ENCODE measurements at places on chromosomes 5 and 9. TPM values are rescaled to one million over a fixed set of nuclear protein-coding genes. Genes with fewer than 3 reads are reported as not detected.

CD72 gene
- 2.6 TPM for polyA plus RNA-seq

PCDHGB2 gene
- 3.5 TPM for polyA plus RNA-seq

VCAN gene
- 331 TPM for polyA plus RNA-seq

MZB1 gene
- polyA plus RNA-seq, result 0.39 TPM

SLC46A2 gene
- polyA plus RNA-seq, result 0.10 TPM

KCNV2 gene
- not detected for polyA plus RNA-seq

PCDHA9 gene
- polyA plus RNA-seq, result 0.06 TPM

ANKRD18B gene
- polyA plus RNA-seq, result 1.3 TPM

RLN2 gene
- 4.3 TPM for polyA plus RNA-seq

PCDHGB4 gene
- polyA plus RNA-seq, result 5.9 TPM

ADCY2 gene
- polyA plus RNA-seq, result 7.7 TPM

ADAMTSL2 gene
- polyA plus RNA-seq, result 38.7 TPM

NANS gene
- polyA plus RNA-seq, result 39.9 TPM

PCDHA12 gene
- 0.04 TPM for polyA plus RNA-seq

DND1 gene
- 0.37 TPM for polyA plus RNA-seq

MLANA gene
- polyA plus RNA-seq, result 0.99 TPM

ADAMTS13 gene
- 14.0 TPM for polyA plus RNA-seq

TRIP13 gene
- polyA plus RNA-seq, result 11.2 TPM

FLT4 gene
- polyA plus RNA-seq, result 9.3 TPM

APBA1 gene
- polyA plus RNA-seq, result 19.9 TPM
